ENCODE measurements at places on chromosomes 16 and 17. TPM values are rescaled to one million over a fixed set of nuclear protein-coding genes. Genes with fewer than 3 reads are reported as not detected.
A peak's percentile ranks its signal among the peaks of the same experiment; 100 is the strongest.

DNA sequence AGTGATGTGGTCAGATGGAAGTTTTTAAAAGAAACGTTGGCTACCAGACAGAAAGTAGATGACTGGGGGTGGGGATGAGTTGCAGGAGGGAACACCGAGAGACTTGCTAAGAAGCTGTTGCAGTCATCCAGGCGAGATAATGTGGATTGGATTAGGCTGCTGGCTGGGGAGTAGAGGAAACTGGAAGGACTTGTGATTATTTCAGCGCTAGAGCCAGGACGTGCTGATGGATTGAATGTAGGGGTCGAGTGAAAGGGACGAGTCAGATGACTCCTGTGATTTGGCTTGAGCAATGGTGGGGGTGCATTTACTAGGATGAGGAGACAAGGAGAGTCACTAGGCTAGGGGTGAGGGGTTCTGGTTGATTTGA, 88.5 kb downstream of the CLEC16A start:
- DNase-seq, result peak; percentile 86

P2RX5 gene
- polyA plus RNA-seq, result 31.8 TPM

CHST4 gene
- polyA plus RNA-seq, result not detected

USH1G gene
- polyA plus RNA-seq, result not detected

C17orf50 gene
- not detected for polyA plus RNA-seq

DNA sequence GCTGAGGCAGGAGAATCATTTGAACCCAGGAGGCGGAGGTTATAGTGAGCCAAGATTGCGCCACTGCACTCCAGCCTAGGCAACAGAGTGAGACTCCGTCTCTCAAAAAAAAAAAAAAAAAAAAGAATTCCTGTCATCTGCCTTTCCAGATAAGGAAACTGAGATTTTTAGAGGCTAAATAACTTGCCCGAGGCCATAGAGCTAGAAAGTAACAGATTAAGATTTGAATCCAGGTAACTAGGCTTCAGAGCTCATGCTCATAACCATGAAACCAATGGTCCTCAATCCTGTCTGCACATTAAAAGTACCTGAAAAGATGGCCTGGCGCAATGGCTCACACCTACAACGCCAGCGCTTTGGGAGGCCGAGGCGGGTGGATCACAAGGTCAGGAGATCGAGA, 9.5 kb downstream of the NCBP3 start:
- DNase-seq, result no peak

CDH13 gene
- 57.0 TPM for polyA plus RNA-seq

GRCh38 chr16:68416057-68417046, 32.0 kb downstream of the SMPD3 start:
- no peak for DNase-seq

PIK3R6 gene
- polyA plus RNA-seq, result 5.4 TPM

GRCh38 chr17:49358641-49359247, 3.3 kb downstream of the ZNF652 start:
- DNase-seq, result no peak

GP1BA gene
- polyA plus RNA-seq, result 0.88 TPM

DNA sequence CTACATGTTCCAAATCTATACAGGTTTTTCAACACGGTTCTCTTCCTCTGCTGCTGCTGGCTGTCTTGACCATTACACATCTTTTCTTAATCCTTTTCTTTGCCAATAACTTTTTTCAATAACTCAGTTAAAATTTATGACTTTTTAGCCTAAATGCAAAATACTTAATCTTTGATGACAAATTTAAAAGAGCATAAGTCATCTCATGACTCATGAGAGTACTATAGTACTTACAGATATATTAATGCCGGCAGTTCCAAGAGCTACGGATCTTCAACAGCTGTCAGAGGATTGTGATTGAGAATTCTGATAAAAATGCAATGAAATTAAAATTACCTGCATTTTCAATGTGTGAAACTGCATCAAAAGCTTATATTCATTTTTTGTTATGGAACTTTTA, 105.5 kb downstream of the KPNA2 start:
- DNase-seq, result no peak

SLC9A5 gene
- polyA plus RNA-seq, result 1.5 TPM

GRCh38 chr17:51188271-51188833, 22.1 kb downstream of the NME2 start:
- no peak for DNase-seq

- no peak for DNase-seq
Measured at GRCh38 chr17:27452828-27453227, 3.4 kb upstream of the KSR1 start.

GRCh38 chr17:32771396-32771795, 105.5 kb downstream of the MYO1D start:
- DNase-seq, result no peak

- DNase-seq, result no peak
Measured at GRCh38 chr16:23448392-23448791, 4.6 kb downstream of the COG7 start.
